Activated CD4-positive, alpha-beta T cell treated with anti-CD3 and anti-CD28 coated beads for 24 hours (primary cell): ENCODE measurements at places on chromosomes 2 and 18.

- DNase-seq, result no peak
Measured at GRCh38 chr2:20217041-20217970, 7.6 kb downstream of the SDC1 start.

DNA sequence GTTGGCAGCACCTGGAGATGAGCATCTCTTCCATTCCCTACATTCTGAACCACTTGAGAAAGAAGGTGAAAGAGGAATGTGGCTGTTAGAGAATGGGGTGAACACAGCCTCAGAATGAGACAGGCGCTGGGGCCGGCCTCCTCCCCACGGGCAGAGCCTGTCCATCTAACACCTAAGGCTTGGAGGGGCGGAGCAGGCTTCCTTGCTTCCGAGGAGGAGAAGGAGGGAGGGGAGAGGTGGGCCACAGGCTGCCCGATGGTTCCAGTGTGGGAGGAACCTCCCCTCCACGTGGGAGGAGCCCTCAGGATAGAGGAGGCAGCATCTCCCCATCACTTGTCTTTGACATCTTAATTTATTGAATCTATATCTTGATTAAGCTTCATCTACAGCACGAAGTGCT, 68.6 kb downstream of the CIB4 start:
- DNase-seq, result no peak

- DNase-seq, result no peak
Measured at GRCh38 chr2:134401789-134402188, 147.9 kb downstream of the MGAT5 start.

DNA sequence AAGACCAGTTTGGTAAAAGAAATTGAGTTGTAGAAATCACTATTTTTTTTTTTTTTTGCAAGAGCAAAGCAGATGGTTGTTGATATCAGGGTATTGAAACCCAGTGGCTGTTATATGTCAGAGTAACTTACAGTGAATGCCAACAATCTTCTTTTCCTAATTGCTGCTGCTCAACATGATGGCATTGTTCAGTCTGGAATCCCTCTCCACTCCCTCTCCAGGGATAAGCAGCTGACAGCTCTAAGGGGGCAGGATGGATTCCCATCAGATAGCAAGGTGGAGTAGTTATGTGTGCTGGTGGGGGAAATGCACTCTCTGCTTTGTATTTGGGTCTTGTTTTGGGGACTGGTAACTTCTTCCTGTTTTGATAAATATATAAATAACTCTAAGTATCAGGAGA, 200.0 kb downstream of the PIK3C3 start:
- DNase-seq, result no peak

DNA sequence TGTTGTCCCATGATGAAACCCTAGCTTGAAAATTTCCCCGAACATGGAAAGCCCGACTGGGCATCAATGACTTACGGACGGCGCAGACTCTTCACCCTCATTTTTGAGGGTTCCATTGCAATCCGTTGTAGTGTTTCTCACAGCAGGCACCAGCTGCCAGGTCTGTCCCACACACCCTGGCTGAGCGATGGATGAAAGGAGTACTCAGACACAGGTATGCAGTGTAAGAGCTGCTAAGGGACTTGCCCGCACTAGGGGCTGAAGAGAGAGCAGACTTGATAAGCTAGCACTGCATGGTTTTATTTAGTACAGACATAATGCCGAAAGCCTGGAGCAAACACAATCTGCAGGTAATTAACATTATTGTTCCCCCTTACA, 15.8 kb downstream of the DYNAP start:
- DNase-seq, result no peak

DNA sequence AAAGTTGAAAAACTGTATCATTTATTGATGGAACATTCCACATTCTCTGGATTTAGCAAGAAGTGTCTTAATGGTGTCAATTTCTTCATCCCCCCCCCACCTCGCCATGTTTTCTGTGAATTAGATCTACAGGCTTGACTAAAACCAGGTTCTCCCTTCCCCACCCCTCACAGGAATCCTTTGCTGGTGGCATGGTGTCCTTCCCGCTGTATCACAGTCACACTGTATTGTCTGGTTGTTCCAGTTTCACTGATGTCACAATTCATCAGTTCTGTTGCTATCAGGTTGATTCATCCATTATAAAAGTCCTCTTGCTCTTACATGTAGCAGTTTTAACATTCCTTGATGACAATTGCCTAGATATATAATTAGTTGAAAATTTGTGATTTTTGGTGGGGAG, 6.1 kb upstream of the SNORC start:
- no peak for DNase-seq

GRCh38 chr18:44758861-44759631, 78.4 kb downstream of the SETBP1 start:
- DNase-seq, result peak; percentile 37

- DNase-seq, result no peak
Measured at GRCh38 chr2:134039912-134040581, 213.8 kb upstream of the MGAT5 start.

DNA sequence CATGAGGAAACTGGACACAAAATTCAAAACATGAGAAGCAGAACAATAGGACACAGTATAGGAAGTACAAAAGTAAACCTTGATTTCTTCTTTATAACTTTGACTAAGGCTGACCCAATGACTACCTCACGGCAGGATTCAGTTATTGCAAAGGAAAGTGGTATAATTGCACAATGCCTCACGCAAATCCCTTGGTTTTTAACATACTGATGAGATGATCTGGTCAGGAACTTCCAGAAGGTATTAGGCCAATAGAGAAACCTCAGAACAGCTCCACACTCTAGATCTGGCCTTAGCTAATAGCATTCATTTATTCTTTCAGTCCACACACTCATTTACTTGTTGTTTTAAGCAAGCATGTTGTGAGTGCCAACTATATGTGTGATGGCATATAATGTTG, 1526.9 kb upstream of the ACVR2A start:
- no peak for DNase-seq

DNA sequence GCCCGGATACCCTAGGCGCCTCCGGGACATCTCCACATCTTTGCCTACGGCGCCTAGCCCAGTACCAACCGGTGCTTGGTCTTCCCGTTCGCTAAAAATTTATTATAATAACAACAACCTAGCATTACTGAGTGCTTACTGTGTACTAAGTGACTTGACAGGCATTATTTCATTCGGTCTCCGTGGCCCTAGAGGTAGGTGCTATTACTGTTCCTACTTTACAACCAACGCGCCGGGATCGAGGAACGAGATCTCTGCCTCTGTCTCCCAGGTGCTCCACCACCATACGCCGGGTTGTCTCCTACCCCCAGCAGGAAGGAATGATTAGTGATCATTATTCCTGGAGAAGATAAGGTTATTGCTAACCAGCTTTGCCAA, 657 bp upstream of the BIN1 start:
- no peak for DNase-seq

DNA sequence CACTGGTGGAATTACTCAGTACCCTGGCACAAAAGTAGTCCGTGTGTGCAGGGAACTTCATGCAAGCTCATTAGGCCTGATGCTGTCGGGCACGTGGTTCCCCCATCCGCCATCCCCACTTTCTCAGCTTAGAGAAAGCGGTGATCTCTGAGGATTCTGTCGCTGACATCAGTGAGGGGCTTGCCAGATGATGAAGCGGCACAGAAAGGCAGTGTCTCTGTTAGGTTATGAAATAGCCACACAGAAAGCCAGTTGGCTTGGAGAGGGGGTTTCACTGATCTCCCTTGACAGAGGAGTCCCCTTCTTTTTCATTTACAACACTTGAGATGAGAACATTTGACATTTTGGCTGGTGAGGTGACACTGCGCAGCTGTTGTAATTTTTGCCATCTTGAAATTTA, 179.7 kb downstream of the FAM210A start:
- no peak for DNase-seq

- no peak for DNase-seq
Measured at GRCh38 chr2:153230977-153231376, 247.6 kb downstream of the RPRM start.

GRCh38 chr2:171327043-171327496, 106.7 kb downstream of the METTL8 start:
- DNase-seq, result no peak

DNA sequence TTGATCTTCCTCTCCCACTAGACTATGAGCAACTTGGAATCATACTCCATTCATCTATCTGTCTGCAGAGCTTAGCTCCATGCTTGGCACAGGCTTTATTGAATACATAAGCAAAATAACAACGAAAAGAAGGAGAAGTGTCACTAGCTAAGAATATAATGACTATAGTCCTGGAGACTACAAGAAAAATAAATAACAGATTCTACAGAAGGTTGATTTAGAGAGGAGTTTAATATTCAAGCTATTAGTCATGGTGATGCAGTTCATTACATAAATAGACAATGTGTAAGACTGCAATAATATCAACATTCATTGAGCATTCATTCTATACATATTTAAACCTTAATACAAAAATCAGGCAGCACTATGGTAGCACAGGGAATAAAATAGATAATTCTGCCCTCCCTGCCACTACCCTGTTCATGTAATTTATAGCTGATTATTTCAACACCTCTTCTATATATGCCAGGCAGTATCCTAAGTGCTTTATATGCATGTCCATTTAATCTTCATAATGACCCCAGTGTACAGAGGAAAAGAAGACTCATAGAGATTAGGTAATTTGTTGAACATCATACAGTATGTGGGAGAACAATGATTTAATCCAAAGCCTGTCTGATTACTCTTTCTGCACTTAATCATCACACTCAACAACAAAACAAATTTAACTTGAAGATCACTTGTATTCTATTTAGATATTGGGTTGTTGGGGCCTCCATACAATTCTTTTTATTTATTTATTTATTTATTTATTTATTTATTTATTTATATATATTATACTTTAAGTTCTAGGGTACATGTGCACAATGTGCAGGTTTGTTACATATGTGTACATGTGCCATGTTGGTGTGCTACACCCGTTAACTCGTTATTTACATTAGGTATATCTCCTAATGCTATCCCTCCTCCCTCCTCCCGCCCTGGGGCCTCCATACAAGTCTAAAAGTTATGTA, 165.3 kb downstream of the RNF152 start:
- DNase-seq, result no peak
